CD4-positive, alpha-beta T cell treated with Interleukin-17A for 1 hour (primary cell): ENCODE measurements at places on chromosomes 2 and 18.

GRCh38 chr2:236642584-236643291, 73.1 kb downstream of the ACKR3 start:
- DNase-seq: no peak

GRCh38 chr2:149686136-149687051, 98.8 kb upstream of the MMADHC start:
- DNase-seq: no peak

GRCh38 chr18:74450626-74451025, 6.5 kb downstream of the DIPK1C start:
- DNase-seq: no peak

- no peak for DNase-seq
Measured at GRCh38 chr2:65991381-65992197, 443.3 kb upstream of the MEIS1 start.

DNA sequence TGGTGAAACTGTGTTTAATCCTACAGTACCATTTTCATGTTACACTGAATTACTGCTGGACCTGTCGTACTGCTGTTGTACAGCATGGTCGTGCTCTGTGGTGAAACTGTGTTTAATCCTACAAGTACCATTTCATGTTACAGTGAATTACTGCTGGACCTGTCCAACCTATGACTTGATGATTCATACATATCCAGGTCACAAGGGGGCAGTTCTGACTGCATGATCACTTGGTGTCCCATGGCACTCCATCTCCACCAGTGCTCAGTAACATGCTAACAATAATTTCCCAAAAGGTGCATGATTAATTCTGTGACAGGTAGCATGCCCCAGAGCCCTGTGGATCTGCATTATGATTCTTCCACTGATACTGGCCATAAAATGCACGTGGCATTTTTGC, 101.6 kb downstream of the ADCYAP1 start:
- no peak for DNase-seq

GRCh38 chr2:176096986-176097819, 2.4 kb upstream of the HOXD12 start:
- peak; percentile 62 for DNase-seq
